ENCODE measurements at places on chromosomes 16 and 17.

- DNase-seq, result no peak
These were observed 2.1 kb downstream of the ARHGAP23 start for GRCh38 chr17:38430316-38430715.

GRCh38 chr16:23464196-23464595, 11.2 kb upstream of the COG7 start:
- no peak for DNase-seq

GRCh38 chr17:16349431-16349830, 3.8 kb downstream of the CENPV start:
- DNase-seq, result no peak

- DNase-seq, result no peak
These were observed 4.9 kb upstream of the CBX4 start for GRCh38 chr17:79843816-79844800.

- no peak for DNase-seq
These were observed 8.2 kb downstream of the ZNF689 start for GRCh38 chr16:30601966-30602365.

- no peak for DNase-seq
These were observed 2.6 kb upstream of the SPHK1 start for GRCh38 chr17:76381633-76382350.

DNA sequence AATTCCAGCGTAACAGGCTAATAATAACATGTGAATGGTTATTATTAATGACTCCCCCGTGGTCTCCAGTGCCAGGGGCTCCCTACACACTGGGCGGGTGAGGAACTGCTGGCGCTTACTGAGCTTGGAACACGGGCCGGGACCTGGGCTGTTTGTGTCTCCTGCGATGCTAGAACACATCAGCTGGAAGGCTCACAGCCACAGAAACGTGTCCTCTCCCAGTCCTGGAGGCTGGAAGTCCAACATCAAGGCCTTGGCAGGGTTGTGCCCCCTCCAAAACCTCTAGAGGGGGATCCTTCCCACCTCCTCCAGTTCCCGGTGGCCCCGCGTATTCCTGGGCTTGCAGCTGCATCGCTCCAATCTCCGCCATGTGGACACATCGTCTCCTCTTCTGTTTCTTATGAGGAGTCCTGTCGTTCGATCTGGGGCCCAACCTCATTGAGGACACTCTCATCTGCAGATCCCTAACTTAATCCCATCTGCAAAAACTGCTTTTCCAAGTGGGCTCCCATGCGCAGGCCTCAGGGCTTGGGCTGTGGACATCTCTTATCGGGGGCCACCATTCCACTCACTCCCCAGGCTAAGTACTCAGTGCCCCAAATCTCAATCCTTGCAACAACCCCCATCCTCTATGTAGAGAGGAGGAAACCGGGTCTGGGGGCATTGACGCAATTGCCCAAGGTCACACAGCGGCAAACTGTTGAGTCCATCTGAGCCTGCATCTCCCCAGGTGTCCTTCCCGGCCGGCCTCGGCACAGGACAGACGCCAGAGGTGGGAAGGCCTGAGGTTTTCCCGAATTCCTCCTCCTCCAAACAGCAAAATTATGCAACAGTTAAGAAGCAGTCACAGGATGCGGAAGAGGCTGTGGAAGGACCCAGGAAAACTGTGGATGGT, 193.9 kb downstream of the IRF8 start:
- no peak for DNase-seq

DNA sequence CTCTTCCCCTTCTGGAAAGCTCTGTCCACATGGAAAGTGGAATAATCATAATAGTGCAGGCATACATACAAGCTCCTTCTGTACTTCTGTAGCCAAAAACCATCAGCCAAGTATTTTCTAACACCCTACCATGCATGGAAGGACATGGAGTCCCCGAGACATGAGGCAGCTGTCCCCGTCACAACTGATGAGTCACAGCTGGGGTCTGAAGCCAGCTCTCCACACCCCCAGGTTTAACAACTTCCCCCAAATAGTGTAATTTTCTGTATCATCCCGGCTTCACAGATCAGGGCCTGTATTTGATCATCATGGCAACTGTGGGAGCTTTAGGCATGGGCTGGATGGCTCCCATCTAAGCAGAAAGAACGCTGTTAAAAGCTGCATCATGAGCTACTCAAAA, 16.6 kb downstream of the C16orf96 start:
- DNase-seq, result no peak

DNA sequence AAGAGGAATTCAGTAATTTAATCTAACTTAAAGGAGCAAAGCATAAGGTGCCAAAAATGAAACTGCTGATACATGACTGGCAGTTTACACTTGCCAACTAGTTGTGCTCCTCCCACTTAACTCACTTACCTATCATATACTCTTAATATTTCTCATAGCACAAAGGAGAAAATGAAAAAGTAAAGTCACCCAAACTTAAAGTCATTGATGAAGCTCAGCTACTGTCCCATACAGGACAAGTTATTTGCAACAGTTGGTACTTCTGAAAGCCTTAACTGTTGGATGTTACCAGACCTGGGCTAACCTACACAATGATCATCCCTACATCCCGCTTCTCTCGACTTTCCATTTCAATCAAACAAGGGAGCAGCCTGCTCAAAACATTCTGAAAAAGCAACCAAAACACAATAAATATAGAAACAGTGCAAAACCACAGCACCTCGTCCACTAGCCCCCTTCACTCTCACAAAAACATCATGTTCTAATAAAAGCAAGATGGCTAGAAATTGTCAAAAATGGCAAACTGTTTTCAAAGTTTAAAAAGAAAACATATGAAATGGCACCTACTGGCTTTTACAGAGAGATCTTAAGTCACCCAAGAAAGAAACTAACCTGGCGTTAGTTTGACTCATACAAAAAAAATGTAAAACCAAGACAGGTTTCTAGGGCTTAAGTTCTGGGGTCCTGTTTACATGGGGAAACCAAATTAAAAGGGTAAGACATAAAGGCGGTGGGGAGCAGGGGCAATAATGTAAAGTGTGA, 868 bp downstream of the MED13 start:
- no peak for DNase-seq

GRCh38 chr17:32386844-32387243, 36.9 kb downstream of the ZNF207 start:
- no peak for DNase-seq

DNA sequence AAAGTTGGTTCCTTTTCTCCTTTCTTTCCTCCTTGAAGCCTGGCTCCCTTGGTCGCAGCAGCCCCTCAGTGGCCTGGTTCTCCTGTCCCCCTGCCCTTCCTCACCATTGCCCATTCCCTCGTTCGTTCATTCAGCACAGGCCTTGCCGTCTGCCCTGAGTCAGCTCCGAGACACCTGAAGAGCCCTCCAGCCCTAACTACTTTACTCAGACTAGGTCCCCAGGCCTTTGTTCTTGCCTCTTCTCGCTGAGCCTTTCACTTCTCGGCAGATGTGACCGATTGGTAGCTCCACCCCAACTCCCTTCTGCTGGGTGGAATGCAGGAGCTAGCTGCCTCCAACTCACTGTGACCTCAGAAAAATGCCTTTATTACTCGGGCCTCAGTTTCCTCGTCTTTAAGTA, 7.0 kb upstream of the ADAM11 start:
- no peak for DNase-seq

- DNase-seq, result no peak
These were observed 170.7 kb downstream of the NTN1 start for GRCh38 chr17:9192010-9192409.

- DNase-seq, result peak; percentile 85
These were observed 7.7 kb upstream of the TMEM92 start for GRCh38 chr17:50266384-50267073.

Data from vagina (tissue), 2 donors.